Heart left ventricle (tissue), 16 donors: ENCODE measurements at places on chromosomes 1 and 21. TPM values are rescaled to one million over a fixed set of nuclear protein-coding genes. Genes with fewer than 3 reads are reported as not detected.

Gene MTF2
- total RNA-seq, result 8.3 TPM

Gene GDAP2
- total RNA-seq, result 23.2 TPM

Gene ATP6V1G3
- not detected for total RNA-seq

Gene DENND1B
- 20.7 TPM for total RNA-seq

Gene ACTA1
- 30,941 TPM for total RNA-seq

Gene OLIG2
- total RNA-seq, result not detected

Gene PLXNA2
- total RNA-seq, result 18.4 TPM

Gene SLC2A5
- total RNA-seq, result 1.2 TPM

Gene MATN1
- not detected for total RNA-seq

Gene KIRREL1
- 6.5 TPM for total RNA-seq

Gene OPTC
- not detected for total RNA-seq

Gene AMY1B
- total RNA-seq, result not detected

Gene GMEB1
- total RNA-seq, result 8.1 TPM

Gene PGBD5
- total RNA-seq, result 16.1 TPM

Gene RLF
- 10.1 TPM for total RNA-seq

Gene C1orf226
- 5.4 TPM for total RNA-seq

Gene OTUD7B
- 30.0 TPM for total RNA-seq

Gene SPRR2F
- not detected for total RNA-seq

Gene PDZK1IP1
- total RNA-seq, result not detected

Gene TMEM52
- total RNA-seq, result 1.4 TPM

Gene SNX7
- total RNA-seq, result 18.6 TPM
